ENCODE measurements at places on chromosomes 16 and 17. TPM values are rescaled to one million over a fixed set of nuclear protein-coding genes. Genes with fewer than 3 reads are reported as not detected.

DNA sequence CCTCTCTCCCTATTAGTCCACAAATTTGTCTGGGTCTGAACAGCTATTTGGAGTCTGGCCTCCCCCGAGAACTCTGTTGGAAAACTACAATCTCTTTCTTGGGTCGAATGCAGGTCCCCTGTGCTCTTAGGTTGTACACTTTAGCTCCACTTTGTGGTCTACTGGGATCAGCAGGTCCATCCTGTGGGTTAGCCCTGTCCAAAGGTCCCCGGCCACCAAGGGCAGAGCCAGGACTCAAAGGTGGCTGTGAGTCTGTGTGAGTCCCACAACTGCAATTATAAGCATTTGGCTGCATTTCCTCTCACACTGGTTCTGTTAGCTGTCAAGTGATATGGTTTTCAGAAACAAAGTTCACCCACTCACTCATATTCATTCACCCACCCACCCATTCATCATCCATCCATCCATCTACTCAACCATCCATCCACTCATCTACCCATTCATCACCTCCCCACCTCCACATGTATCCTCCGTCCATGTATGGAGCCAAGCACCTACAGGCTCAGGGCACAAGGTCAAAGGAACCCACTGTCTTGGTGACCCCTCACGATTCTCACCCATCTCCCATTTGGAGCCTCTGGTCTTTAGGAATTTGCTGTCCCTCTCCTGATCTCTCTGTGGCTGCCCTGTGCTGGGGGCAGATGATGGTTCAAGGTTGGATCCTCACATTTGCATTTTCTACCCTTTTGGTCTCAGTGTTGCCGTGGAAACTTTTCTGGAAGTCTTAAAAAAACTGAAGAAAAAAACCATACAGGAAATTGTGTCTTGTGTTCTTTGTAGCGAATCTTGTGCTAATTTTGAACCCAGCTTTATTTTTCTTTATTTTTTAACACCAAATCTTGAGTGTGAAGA, 45.8 kb downstream of the IRF8 start:
- H3K4me3 ChIP-seq, result no peak overlapping the region
- H3K27me3 ChIP-seq, result no peaks in the 10 kb centered on the region
- DNase-seq, result no peak
- H3K27ac ChIP-seq, result no peak overlapping the region
- no peaks in the 10 kb centered on the region for H3K4me1 ChIP-seq

Gene C17orf78
- total RNA-seq, result not detected

Gene ANKRD13B
- 22.8 TPM for total RNA-seq

GRCh38 chr16:524274-525040, 3.1 kb upstream of the CAPN15 start:
- no peak for DNase-seq
- no peak overlapping the region for H3K27ac ChIP-seq
- no peak overlapping the region for H3K4me3 ChIP-seq
- peaks cover 29% of the 10 kb centered on the region for H3K4me1 ChIP-seq
- no peaks in the 10 kb centered on the region for H3K36me3 ChIP-seq

DNA sequence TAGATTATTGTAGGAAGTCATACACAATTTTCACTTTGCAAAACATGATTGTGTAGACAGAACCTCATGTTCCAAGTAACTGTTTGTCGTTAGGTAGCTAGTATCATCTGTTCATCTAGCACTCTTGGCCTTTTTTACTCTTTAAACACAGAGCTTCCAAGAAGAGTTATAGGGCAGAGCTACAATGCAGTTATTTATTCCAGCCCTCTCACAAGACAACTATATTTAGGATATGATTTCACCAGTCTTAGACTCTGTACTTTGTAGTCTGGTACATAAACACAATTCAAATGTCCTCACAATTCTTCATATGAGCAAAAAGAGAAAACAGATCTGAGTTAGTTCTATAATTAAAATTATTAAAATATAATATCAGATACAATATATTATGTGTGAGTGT, 37.9 kb downstream of the KCNJ2 start:
- no peaks in the 10 kb centered on the region for H3K36me3 ChIP-seq
- no peak for DNase-seq
- no peaks in the 10 kb centered on the region for H3K27me3 ChIP-seq
- H3K27ac ChIP-seq, result no peak overlapping the region
- no peak overlapping the region for H3K4me3 ChIP-seq
- H3K4me1 ChIP-seq, result no peaks in the 10 kb centered on the region

Gene NPIPB6
- total RNA-seq, result 5.0 TPM

DNA sequence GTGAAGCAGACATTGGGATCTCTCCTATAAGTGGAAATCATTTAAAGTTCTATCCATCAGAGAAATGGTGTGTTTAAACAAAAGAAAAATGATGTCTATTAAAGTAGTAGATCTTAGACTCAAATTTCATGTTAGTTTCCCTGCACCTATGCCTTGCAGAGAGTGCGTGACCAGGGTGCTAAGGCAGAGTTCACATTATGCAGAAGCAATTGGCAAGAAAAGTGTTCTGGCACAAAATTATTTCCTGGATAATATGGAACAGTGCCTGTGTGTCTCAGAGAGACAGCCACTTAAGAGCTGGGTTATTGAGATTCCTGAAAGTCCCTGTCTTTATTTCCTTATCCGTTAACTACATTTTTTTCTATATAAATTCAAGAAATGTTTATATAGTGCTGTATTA, 457.0 kb downstream of the CDH8 start:
- no peak overlapping the region for H3K4me3 ChIP-seq
- no peaks in the 10 kb centered on the region for H3K36me3 ChIP-seq
- no peaks in the 10 kb centered on the region for H3K4me1 ChIP-seq
- no peaks in the 10 kb centered on the region for H3K27me3 ChIP-seq
- H3K27ac ChIP-seq, result no peak overlapping the region

Gene TNFRSF17
- not detected for total RNA-seq

DNA sequence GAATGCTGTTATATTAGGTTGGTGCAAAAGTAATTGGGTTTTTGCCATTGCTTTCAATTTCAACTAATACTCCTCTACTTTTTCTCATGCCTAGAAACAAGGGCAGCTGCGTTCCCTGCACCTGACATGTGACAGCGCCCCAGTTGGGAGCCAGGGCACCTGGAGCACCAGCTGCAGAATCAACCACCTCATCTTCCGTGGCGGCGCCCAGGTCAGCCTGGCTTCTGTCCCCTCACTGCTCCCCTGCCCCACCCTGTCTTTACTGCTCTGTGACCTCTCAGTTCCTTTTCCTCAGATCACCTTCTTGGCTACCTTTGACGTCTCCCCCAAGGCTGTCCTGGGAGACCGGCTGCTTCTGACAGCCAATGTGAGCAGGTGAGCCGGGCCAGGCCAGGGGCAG, 16.4 kb upstream of the ITGAD start:
- no peak for DNase-seq
- H3K27ac ChIP-seq, result no peak overlapping the region
- no peaks in the 10 kb centered on the region for H3K36me3 ChIP-seq
- no peaks in the 10 kb centered on the region for H3K27me3 ChIP-seq

- no peak for DNase-seq
- no peaks in the 10 kb centered on the region for H3K27me3 ChIP-seq
- H3K36me3 ChIP-seq, result no peaks in the 10 kb centered on the region
- no peak overlapping the region for H3K27ac ChIP-seq
- no peaks in the 10 kb centered on the region for H3K4me1 ChIP-seq
Measured at GRCh38 chr17:29862127-29862526, 67.9 kb downstream of the SSH2 start.

DNA sequence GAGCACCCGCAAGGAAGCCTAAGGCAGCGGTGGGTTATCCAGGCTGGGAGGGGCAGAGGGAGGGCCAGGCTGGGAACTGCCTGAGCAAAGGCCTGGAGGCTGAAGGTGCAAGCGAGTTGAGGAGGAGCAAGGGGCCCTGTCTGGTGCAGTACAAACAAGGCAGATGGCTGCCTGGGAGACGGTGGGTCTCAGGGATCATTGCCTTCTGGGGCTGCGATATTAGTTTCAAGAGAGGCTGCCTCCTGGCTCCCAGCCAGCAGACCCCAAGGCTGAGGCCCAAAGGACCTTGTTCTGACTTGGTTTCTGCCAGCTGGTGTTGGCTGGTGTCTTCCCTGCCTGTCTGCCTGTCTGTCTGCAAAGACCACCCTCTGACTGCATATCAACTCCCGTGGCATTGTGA, 154.0 kb downstream of the IRF8 start:
- no peaks in the 10 kb centered on the region for H3K4me1 ChIP-seq
- no peak for DNase-seq

Gene ITGA2B
- total RNA-seq, result 0.48 TPM

- no peaks in the 10 kb centered on the region for H3K4me1 ChIP-seq
- no peak for DNase-seq
- no peaks in the 10 kb centered on the region for H3K36me3 ChIP-seq
- H3K27ac ChIP-seq, result no peak overlapping the region
- H3K4me3 ChIP-seq, result no peak overlapping the region
Measured at GRCh38 chr17:13520899-13521572, 80.7 kb downstream of the HS3ST3A1 start.

Gene BTBD17
- total RNA-seq, result not detected

- peaks cover 21% of the 10 kb centered on the region for H3K4me1 ChIP-seq
- H3K27ac ChIP-seq, result no peak overlapping the region
- no peak overlapping the region for H3K4me3 ChIP-seq
- H3K27me3 ChIP-seq, result no peaks in the 10 kb centered on the region
Measured at GRCh38 chr16:75002474-75002873, 3.6 kb downstream of the ZNRF1 start.

Gene WSCD1
- 45.7 TPM for total RNA-seq

DNA sequence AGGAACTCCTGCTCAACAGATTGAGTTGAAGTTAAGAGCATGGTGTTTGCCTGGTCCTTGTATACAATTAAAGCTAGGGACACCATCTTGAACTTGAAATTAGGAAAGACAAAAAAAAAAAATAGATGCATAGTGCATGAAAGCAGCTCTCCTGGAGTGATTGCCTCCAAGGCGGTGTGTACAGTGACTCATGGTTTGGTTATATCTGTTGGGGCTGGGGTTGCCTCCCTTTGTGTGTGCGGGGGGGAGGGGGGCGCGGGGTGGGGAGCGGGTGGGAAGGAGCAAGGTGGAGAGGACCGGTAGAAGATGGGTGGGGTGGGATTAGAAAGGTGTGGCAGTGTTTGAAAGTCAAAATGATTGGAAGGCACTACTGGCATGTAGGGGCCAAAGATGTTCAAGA, 3.4 kb downstream of the TMED6 start:
- peaks cover 5% of the 10 kb centered on the region for H3K36me3 ChIP-seq
- H3K4me1 ChIP-seq, result no peaks in the 10 kb centered on the region
- H3K27me3 ChIP-seq, result no peaks in the 10 kb centered on the region
- no peak overlapping the region for H3K4me3 ChIP-seq
- no peak overlapping the region for H3K27ac ChIP-seq

Gene NEK8
- total RNA-seq, result 3.0 TPM

DNA sequence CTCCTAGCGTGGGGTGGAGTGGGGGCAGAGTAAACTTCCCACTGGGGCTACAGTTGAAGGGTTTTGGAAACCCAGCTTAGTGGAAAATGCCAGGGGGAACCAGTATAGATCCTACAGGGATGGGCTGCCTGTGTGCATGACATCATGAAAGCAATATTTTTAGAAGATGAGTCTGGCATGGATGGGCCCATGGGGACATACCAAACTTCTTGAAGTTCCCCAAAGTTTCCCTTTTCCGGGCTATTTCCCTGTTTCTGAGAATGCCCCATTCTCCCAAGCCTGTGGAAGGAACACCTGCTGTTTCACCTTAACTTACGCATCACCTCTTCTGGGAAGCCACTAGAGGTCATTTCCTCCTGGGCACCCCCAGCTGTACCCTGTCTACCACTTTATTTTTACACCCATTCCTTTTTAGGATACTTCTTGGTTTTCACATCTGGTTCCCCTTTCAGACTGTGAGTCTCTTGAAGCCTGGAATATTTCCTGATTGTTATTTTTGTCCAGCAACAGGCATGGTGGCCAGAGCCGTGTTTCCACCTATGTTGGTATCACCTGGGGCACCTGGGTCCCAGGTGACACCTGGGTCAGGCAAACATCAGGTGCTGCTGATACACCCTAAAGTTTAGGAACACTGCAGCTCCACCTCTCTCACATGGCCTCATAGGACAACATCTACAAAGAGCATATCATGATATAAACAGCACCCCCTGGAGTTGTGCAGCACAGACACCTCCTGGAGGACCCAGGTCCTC, 9.8 kb downstream of the SOCS3 start:
- DNase-seq, result no peak
- no peak overlapping the region for H3K4me3 ChIP-seq
- no peak overlapping the region for H3K27ac ChIP-seq

Gene ANKS4B
- not detected for total RNA-seq

DNA sequence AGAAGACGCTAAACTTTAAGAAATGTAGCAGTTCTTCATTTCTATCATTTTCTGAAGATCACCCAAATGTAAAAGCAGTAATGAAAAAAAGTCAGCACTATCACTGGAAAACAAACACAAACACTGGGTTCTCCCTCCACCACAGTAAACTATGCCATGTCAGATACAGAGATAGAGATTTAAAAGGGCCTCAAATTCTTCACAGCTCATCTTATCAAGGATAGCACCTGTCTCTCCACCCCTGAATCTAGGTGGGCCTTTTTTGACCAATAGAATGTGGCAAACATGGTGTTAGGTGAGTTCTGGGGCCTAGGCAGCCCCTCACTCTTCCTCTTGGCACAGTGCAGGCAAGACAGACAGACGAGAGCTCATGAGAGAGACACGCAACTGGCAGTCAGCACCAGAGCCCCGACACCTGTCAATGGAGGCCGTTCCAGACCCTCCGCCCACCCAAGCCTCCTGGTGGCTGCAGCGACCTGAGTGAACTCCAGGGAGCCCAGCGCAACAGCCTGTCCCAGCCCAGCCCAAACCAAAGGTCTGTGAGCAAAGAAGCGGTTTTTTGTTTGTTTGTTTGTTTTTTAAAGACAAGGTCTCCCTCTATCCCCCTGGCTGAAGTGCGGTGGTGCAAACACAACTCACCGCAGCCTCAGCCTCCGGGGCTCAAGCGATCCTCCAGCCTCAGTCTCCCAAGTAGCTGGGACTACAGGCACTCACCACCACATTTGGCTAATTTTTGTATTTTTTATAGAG, 79.8 kb downstream of the TBC1D16 start:
- DNase-seq, result no peak
- no peaks in the 10 kb centered on the region for H3K27me3 ChIP-seq
- H3K4me3 ChIP-seq, result no peak overlapping the region

- peaks cover 2% of the 10 kb centered on the region for H3K4me1 ChIP-seq
- H3K27ac ChIP-seq, result no peak overlapping the region
- H3K36me3 ChIP-seq, result no peaks in the 10 kb centered on the region
- DNase-seq, result peak; percentile 47
- H3K27me3 ChIP-seq, result no peaks in the 10 kb centered on the region
Measured at GRCh38 chr16:4529085-4530060, 9.2 kb downstream of the CDIP1 start.

DNA sequence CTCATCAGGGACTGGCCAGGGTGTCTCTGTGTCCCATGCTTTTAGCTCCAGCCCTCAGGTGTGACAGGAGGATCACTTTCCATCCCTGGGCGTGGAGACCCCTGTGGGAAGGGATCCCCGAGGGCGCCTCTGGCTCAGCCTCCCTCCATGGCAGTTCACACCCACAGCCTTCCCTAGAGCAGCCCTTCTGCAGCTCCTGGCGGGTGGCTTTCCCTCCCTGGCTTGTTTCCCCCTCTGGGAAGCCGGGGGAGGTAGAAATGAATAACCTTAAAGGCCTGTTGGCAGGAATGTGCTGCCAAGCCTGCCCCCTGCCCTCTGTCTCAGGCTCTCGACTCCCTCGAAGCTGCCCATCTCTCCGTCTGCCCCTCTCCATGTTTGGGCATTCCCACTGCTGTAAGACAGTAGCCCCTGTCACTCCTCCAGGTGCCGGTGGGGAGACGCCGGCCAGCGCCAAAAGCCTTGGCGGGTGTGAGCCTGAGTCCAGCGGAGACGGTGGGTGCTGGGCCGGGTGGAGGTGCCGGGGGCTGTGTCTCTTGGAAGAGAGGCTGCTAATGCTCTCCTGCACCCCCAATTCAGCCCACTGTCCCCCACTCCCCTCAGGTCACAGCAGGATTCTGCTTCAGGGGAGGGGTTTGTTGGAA, 2.1 kb upstream of the ATP2A1 start:
- peaks cover 7% of the 10 kb centered on the region for H3K36me3 ChIP-seq
- peaks cover 12% of the 10 kb centered on the region for H3K4me1 ChIP-seq
- H3K27ac ChIP-seq, result no peak overlapping the region
- H3K4me3 ChIP-seq, result no peak overlapping the region
- no peaks in the 10 kb centered on the region for H3K27me3 ChIP-seq
